GM23248 (cell line): ENCODE measurements at places on chromosomes 4 and X.

GRCh38 chr4:121796283-121796682, 4.8 kb upstream of the EXOSC9 start:
- DNase-seq, result peak; percentile 22

DNA sequence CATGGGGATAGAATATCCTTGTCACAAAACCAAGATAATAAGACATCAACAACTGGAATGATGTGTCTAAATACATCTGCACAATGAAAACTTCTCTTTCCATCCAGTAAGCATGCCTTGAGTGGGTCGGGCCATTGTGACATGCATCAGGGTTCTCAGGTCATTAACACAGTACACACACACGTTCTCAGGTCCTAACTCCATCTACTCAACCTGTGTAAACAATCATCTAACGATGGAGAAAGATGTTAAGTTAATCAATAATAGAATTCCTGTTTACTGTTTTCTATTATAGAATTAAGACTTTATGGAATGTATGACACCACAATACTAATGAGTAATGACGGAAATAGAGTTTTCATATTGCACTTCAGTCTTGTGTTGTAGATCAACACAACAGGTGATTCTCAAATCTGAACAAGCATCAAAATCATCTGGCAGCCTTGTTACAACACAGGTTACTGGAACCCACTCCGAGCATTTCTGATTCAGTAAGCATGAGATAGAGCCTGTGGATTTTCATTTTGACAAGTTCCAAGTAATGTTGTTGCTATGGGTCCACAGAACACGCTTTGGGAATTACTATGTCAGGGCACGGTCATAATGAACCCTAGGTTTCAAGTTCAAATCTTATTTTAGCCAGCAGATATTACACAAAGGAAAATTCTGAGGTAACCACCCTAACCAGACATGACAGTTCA, 315.8 kb upstream of the TEX13C start:
- DNase-seq, result no peak

DNA sequence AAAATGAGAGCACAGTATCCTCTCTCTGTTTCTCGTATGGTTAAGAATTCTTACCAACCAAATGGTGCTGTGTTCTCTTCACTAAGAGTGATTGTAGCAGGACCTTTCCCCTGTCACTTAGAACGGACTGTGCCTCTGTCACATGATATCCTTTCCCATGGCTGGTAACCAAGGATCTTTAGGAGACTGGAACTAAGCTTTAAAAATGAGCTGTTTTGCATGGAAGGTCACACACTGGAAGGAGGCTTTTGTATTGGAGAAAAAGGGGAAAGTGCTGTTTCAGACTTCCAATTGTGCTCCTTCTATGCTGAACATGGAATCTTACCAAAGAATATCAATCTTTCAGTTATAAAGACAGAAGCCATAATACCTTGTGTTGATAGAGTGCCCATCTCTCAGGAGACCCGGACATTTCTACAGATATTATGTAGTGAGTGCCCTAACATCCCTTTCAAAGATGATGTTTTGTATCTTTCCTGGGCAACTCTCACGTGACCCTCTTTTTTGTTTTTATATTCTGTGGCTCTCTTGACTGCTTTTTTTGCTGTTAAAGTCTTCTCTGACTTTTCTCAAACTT, 148.6 kb downstream of the SLC4A4 start:
- DNase-seq, result no peak

DNA sequence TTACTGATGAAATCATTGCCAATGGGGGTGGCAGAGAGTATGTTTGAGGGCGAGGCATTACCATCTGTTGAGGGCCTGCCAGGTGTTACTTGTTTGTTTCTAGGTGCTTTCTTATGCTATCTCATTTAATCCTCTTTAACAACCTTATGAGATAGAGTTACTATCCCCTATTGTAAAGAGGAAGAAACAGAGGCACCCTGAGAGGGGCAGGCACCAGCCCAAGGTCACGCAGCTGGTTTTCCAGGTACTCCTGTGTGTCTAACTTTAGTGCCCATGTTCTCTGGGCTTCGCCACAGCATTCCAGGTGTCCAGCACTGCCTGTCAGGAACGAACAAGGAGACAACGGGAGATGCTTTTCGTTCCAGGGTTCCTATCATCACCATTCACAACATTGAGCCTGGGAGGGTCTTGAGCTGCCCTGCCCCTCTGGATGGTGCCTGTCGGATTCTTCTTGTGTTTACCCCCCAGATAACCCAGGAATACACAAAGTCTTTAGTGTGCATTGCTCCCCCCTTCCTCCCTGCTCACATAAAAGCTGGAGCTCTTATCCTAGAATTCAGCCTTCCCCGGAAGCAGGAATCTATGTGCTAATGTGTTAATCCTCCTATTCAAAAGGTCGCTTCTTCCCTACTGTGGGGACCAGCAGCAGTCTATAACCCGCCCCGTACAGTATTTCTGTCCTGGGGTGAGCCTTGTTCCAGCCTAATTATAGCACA, 24.9 kb upstream of the GPC4 start:
- DNase-seq, result no peak

DNA sequence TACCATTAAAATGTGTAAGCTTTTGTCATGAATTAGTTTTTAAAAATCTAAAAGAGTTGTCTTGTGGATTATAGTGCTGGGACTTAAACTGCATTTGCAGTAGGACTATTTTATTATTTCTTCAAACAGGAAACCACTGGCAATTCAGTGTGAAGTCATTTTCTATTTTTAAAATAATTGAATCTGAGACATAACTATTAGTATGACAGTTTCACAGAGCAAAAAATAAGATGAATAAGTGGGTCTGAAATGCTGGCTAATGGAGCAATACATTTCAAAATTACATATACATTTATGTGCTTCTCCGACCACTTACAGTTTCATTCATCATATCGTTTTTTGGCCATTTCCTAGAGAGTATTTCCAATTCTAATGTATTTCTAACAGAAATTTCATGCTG, 75.3 kb upstream of the RAPGEF2 start:
- DNase-seq, result peak; percentile 44

DNA sequence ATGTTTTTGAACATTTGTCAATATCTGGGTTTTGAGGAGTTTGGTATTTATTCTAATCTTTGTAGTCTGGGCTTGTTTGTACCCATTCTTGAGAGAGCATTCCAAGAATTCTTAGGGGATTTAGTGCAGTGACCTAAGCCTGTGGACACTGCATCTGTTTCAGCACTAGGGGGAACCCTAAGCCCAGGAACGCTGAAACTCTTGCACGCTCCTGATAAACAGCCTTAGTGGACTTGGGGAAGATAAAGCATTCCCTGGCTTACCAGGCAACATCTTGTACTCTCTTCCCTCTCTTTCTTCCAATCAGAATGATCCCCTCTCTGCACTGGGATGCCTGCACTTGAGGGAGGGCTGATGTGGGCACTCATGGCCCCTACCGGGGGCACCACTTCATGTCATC, 654.9 kb upstream of the HTR2C start:
- DNase-seq, result peak; percentile 32

DNA sequence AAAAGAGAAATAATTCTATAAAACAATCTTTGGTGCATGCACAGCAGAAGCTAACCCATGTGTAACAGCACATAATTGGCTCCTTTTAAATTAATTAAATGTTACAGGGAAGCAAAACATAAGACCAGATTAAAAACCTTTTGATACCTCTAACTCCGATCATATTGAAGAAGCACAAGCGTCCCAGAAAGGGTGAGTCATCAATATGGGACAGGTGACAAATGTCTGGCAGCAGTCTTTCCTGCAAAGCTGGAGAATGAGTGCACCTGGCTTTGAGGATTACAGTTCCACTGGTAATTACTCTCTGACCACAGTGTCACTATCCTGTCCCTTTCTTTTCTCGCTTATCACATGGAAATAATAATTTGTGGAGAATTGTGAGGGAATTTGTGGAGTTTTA, 94.6 kb downstream of the FAM9B start:
- DNase-seq, result no peak

- DNase-seq, result peak; percentile 41
These were observed 12.5 kb downstream of the USO1 start for GRCh38 chr4:75736862-75737261.

- DNase-seq, result peak; percentile 90
These were observed 1.6 kb downstream of the SH3RF1 start for GRCh38 chr4:169268951-169269760.

DNA sequence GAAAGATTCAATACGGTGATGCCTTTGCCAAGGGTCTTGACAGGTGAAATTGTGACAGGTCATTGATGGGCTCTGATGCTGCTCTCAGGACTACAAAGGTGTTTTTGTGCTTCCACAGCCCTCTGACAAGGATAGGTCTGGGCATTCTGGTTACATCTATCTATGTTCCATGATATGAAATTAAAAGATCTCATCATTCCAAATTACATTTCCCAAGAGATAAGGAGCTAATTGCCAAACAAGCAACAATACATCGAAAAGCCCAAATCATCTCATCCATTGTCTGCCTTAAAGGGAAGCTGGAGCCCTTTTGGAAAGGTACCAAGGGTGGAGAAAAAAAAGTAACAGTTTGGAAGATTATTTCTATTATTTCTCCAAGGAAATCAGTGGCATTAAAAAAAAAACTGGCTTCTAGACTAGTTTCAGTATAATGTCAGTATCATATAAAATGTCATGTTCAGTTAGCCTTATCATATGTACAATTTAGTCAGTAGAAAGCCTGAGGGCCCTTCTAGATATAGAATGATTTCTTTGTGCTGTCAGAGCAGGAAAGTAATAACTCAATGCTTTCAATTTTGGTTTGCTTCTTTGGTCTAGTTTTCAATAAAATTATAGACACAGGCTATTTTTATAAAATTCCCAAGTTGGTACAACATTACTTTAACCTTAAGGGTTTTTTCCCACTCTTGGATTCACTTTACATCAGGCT, 224.5 kb upstream of the GPRIN3 start:
- DNase-seq, result no peak

DNA sequence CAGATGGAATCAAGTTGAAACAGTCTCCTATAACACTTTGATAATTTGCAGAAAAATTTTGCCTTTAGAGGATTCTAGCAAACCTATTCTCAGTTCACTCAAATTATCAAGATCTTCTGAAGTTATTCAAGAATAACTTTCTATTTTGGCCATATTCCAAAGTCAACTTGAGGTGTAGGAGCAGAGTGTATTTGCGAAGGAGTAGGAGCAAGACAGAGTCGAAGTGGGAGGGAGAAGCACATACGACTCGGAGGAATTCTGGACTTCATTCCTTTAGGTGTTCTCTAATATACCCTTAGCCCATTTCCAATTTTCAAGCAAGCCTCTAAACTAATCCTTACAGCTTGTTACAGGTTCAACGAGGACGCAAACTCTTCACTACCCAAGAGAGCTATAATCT, 252.9 kb downstream of the GPM6A start:
- no peak for DNase-seq

DNA sequence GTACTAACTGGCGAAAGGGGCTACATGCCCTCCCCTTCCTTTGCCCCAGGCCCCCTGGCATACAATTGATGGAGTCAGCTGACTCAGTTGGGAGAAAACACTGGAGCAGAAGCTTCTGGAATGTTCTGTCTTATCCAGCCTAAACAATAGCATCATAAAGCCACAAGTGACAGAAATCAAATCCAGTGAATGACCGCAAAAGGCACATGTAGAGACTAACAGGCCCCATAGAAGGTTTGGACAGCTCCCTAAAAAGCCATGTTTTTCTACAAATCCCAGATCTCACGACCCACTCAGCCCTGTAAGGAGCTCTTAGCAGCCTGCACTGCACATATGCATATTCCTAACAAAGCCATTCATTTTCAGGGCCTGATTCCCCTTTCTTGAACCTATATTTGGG, 25.1 kb downstream of the SCARB2 start:
- no peak for DNase-seq

GRCh38 chr4:90844241-90844640, 717.0 kb downstream of the CCSER1 start:
- no peak for DNase-seq

GRCh38 chr4:45033676-45034419, 307.5 kb upstream of the GNPDA2 start:
- DNase-seq, result no peak

DNA sequence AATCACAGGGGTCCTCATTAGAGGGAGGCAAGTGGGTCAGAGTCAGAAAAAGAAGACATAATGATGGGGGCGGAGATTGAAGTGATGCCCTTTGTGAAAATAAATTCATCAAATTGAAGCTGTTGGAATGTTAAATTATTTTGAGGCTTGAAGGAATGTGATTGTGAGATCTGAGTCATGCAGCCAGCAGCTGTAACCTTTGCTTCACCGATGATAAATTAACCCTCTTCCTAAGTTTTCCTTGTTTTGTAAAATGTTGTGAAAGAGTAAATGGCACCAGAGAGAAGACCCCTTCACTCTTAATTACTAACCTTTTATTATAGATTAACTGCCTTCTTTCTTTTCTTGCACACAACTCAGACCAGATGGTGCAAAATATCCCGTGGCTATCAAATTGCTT, 47.7 kb upstream of the FAM9A start:
- peak; percentile 39 for DNase-seq

DNA sequence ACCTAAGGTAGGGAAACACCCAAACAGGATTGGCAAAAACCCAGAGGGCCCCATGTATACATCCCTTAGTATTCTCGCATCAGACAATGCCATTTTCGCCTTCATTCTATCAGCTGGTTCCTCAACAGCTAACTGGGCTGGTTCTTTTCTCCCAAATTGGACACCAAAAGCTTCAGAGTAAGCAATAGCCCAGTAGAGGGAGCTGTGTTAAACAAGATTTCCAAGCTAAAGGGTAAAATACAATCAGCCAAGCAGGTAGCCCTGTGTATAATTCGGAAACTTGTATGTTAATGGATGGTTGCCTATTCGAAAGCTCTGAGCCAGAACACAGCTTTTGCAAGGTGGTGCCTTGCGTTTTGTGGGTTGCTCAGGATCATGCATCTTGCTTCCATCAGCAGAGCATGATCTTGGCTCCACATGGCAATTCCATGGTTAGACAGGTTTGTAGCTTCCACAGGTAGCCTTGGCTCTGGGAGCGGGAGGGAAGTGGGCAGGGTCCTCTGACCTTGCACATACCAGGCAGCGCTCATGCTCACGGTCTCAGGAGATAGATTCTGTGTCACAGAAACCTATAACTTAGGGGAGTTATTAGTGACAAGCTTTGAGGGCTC, 115.2 kb upstream of the LNX1 start:
- DNase-seq, result peak; percentile 79

GRCh38 chr4:115187136-115187535, 73.7 kb upstream of the NDST4 start:
- peak; percentile 42 for DNase-seq

DNA sequence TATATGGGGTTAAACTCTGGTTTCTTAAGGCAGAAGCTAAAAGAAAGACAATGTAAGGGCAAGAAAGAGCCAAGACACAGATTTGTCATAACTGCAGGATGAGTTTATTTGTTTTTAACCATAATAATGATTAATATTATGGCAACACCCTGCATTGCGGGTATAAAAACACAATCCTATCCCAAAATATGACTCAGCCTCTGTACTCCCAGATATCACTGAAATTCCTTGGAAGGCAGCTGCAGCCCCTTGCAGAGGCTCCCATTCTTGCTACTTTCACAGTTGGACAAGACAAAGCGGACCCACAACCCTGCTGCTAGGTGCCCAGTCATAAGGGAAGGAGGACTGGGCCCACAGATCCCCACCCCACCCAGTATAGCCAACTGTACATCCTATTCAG, 20.4 kb upstream of the FGF16 start:
- peak; percentile 57 for DNase-seq
